Putamen (tissue), 1 donor: ENCODE measurements at places on chromosomes 6 and 20.

- DNase-seq: no peak
These were observed 17.8 kb upstream of the ASF1A start for GRCh38 chr6:118876198-118876597.

DNA sequence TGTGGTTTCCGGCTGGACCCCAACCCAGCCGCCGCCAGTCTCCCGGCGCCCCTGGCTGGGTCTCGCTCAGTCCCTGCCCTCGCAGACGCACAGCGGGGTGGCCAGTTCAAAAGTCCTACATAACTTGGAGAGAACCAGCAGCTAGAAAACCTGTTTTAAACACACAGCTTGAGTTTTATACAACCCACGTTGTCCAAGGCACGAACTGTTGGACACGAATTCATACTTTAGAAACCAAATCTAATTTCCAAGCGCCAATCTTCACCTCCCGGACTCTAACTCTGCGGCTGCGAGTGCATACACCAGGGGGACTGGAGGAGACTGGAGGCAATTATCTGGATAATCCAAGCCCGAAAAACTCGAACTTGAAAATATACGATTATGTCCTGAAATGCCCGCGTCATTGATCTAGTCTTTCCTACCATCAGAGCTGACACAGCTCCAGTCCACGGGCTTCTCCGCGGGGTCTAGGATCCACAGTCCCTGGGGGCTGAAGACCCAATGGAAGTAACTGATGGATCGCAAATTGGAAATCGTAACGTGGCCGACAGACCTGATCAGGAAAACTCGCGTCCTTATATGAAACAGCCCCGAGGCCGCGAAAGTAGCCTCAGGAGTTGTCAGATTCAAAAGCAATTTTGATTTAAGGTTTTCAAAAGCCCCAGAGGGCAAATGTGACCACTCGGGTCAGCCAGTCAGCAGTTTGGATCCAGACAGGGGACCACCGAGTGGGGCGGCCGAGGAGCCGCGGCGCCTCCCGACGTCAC, 843 bp upstream of the HEY2 start:
- DNase-seq: no peak

DNA sequence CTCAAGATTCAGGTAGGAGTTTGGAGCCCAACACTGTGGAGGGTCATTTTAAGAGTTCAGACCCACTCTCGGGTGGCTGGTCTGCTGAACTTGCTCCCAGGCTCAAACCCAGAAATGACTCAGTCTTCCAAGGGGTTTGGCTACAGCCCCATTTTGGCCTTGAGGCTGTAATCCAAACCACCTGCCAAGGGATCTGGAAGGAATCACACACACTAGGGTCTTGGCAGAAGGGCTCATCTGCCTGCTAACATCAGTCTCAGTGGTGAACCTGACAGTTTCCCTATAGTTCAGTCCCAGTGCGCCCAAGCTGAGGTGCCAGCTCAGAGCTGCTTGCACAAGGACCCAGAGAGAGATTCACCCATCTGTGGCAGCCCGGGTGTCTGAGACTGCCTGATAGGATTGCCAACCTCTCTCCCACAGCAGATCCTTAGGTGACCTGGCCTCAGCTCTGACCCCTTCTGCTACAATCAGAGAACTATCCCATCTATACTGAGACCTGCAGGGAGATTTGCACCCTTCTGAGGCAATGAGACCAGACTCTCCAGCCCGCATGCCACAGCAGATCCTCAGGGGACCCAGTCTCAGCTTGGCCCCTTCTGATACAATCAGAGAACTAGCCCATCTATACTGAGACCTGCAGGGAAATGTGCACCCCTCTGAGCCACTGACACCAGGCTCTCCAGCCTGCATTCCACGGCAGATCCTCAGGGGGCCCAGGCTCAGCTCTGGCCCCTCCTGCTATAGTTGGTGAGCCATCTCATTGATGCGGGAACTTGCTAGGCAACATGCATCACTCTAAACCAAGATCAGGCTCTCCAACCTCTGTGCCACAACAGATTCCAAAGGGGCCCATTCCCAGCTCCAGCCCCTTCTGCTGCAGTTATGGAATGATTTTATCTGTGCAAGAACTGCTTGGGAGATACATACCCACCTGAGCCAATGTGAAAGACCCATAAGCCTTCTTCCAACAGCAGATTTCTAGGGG, 48.2 kb downstream of the THBS2 start:
- no peak for DNase-seq

DNA sequence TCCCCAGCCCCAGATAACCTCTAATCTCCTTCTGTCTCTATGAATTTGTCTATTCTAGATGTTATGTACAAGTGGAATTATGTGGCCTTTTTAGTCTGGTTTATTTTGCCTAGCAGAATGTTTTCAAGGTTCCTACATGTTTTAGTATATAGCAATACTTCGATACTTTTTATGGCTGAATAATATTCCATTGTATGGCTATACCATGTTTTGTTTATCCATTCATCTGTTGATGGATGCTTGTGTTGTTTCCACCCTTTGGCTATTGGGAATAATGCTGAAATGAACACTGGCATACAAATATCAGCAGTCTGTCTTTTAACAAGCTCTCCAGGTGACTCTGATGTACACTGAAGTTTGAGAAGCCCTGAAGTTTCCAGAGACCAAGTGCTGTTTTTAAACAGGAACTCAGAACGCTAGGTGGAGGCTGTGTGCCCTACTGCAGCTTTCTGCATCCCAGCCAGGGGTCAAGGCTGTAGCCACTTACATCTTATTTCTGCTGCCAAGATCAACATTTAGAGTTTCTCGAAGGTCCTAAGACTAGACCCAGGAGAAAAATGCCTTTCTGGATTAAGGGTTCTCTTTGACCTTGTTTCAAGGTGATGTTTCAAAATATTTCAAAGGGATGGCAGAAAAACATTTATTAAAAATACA, 123.0 kb downstream of the SOBP start:
- no peak for DNase-seq

GRCh38 chr6:168078175-168078942, 653 bp downstream of the FRMD1 start:
- DNase-seq: no peak

DNA sequence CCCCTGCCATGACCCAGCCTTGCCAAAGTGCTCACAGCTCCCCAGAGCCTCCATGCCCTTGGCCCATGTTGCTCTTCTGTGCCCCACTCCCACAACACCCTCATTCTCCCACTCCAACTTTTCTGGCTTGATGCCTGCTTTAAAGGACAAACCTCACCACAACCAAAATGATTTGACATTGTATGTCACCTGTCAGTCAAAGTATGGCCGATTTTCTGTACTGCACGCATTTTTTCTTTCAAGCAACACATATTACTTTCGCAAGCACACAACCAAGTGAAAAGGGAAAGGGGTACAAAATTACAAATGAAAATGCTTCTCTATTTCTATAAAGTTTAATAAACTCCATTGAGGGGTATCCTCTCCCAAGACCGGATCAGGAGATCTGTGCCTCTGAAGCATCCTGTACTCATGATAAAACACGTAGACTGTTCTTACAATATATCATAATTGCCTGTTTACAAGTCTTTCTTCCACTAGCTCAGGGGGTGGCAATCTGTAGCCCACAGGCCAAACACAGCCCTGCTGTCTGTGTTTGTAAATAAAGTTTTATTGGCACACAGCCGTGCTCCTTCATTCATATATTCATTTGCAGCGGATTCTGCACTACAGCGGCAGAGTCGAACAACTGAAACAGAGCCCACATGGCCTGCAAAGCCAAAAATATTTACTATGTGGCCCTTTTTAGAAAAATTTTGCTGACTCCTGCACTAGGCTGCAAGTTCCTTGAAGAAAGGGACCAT, 32.5 kb downstream of the SLC22A23 start:
- no peak for DNase-seq

DNA sequence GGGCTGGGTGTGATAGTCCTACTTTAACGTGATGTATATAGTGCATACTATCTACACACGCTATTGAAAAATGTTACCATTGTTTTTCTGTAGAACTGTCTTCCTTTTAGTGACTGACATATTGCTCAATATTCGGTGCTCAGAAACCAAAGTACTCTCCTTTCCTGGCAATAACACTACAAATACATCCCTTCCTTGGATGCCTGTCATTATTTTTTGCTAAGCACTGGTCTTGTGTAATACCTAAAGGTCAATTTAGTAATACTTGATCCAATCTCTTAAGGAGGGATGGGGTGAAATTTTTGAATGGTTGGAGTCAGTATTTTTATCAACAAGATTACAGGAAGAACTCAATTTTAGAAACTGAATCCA, 23.9 kb downstream of the CNR1 start:
- DNase-seq: no peak

DNA sequence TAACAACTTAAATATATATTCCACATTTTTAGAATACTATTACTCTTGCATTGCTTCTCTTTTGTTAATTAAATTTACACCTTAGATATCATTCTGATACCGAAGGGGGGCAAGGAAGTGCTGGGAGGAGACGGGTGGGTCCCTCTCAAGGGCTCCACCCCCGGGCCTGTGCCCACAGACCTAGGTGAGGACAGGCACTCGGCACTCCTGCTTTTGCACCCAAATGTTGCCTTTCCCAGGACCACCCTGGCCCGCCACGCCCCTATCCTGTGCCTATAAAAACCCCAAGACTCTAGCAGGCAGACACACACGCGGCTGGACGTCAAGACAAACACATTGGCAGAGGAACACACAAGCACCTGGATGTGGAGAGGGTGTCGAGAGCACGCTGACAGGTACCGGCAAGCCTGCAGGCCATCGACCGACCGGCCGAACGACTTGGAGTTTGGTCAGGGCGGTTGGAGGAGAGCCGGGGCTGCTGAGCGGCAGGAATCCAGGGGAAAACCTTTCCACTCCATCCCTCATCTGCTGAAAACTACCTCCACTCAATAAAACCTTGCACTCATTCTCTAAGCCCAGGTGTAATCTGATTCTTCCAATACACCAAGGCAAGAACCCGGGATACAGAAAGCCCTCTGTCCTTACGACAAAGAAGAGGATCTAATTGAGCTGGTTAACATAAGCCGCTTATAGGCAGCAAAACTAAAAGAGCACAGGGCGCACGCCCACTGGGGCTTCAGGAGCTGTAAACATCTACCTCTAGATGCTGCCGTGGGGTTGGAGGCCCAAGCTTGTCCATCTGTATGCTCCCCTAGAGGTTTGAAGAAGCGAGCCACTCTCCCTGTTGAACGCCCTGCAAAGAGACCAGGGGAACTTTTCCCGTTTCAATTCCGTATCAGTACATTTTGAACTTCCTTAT, 197.4 kb upstream of the PRSS16 start:
- no peak for DNase-seq

DNA sequence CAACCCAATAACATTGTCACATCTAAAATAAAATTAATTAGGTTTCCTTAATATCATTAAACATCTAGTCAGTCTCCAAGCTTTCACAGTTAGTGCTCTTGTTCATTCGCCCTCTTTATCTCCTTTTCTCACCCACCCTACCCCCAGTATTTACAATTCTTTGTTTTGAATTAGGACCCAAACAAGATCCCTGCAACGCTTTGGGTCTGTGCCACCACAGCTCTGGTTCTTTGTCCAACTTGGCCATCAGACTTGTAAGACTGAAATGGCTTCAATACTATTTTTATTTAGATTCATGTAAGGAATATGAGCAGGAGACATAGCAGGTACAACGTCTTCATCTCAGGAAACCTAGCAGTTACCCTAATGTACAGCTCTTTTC, 276.5 kb downstream of the CDKAL1 start:
- no peak for DNase-seq

DNA sequence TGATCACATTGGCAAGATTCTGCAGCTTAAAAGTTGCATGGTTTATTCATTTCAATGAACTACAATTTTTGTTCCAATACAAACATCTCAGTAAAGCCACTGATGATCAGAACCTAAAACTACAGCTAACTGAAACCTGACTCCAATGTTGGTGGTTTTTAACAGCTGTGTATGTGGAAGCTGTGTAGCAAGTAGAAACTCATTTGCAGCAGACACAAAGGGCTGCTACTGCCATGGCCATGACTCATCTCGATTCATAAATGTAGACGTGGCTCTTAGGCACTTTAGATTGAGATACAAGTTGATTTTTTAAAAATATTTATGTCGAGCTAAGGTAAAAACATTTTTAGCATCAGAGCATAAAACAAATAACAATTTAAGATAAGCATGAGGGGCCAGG, 19.5 kb upstream of the MAP3K4 start:
- DNase-seq: no peak

DNA sequence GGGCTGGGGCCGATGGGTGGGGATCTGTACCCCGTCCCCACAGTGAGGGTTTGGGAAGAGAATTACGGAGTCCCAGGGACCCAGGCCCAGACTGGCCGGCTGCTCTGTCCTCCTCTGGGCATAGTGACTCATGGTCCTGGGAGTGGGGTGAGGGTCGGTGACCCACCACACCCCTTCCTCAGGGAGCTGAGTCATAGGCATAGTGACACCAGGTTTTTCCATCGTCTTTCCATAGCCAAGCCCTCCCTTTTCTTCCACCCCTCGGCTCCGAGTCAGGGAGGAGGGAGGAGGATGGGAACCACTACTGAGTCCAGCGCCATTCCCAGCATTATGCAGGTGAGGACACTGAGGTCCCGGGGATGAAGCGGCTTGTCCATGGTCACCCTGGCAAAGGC, 8.9 kb downstream of the CYP21A2 start:
- DNase-seq: no peak

DNA sequence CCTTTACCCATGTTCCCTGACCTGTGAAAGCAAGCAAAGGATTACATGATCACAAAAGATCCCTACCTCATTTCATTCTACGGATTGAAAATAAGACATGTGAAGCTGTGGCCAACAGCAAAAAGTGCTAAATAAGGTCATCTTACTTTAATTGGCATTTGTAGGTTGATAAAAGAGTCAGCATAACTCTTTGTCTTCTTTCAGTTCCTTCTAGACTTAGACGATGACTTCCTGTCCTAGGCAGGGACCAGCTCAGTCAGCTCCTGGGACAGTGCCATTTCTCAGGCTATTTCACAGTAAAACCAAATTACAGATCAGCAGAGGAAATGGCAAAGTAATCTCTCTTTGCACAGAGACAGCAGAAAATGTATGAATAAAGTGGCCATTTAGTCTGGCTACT, 480.7 kb downstream of the RFPL4B start:
- peak; percentile 39 for DNase-seq

DNA sequence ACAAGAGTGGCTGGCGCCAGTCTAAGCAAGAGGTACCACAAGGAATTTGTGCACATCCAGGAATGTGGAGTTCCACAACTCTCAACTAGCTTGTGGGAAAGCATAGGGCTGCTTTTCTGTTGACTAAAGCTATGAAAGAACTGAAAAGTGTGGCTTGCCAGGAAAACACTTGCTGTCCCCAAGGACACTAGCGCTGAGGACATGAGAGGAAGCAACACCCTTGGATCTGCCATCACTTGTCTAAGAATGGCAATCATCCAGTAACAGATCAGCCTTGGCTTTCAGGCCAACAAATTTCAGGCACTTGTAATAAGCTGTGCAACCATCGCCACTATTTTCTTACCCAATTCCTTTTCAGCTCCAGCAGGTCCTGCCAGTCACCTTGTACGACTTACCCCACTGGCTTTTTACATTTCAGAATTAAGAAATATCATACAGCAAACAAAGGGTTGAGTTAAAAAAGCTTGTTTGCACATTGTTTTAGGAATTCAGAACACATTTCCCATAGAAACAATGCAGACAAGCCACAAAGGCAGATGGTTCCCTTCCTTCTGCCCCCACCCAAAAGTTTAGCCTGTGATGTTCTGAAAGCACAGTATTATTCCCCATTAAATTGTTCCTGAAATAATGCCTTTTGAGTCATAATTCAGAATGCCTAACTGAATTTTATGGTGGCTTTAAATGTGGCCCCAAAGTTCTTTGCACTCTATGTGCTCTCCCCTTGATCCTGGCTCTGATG, 57.9 kb upstream of the SSTR4 start:
- DNase-seq: no peak

- no peak for DNase-seq
These were observed 146.7 kb upstream of the LRFN2 start for GRCh38 chr6:40733770-40734396.
